ENCODE measurements at places on chromosomes 7 and 10.

- no peaks in the 10 kb centered on the region for H3K4me1 ChIP-seq
- H3K27ac ChIP-seq, result no peak overlapping the region
- H3K4me3 ChIP-seq, result no peak overlapping the region
- H3K36me3 ChIP-seq, result no peaks in the 10 kb centered on the region
Measured at GRCh38 chr10:96846395-96846794, 14.3 kb downstream of the LCOR start.

DNA sequence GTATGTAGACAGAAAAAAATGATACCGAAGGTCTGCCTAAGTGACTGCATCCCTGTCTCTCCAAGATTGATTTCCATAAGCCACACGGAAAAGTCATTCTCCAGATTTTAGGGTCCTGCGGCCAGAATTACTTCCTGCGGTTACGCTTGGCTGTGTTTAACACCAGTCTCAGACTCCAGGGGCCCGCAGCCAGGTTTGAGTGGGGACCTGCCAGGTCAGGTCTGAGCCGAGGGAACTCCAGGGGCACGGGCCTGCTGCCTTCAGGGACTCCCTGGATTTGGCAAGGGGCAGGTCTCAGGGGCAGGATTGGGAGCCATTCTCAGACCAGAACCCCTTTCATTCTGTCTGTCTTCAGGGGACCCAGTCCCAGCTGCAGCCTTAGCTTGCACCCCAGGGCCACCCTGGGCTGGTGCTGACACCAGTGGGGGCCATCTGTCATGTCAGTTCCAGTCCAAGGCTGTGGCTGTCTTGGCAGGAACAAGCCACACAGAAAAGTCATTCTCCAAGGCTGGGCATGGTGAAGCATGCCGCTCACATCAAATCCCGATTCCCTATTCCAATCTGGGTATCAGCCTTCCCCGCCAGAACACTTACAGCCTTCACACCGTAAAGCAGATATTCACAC, 39.0 kb downstream of the TMEM120A start:
- DNase-seq, result no peak
- peaks cover 4% of the 10 kb centered on the region for H3K4me1 ChIP-seq
- no peaks in the 10 kb centered on the region for H3K27me3 ChIP-seq
- peaks cover 7% of the 10 kb centered on the region for H3K36me3 ChIP-seq
- no peak overlapping the region for H3K4me3 ChIP-seq
- no peak overlapping the region for H3K27ac ChIP-seq

GRCh38 chr7:1407892-1408291, 51.4 kb downstream of the MICALL2 start:
- no peaks in the 10 kb centered on the region for H3K4me1 ChIP-seq
- peaks cover 8% of the 10 kb centered on the region for H3K27me3 ChIP-seq
- no peaks in the 10 kb centered on the region for H3K36me3 ChIP-seq
- DNase-seq, result no peak
- no peak overlapping the region for H3K27ac ChIP-seq
- H3K4me3 ChIP-seq, result no peak overlapping the region

DNA sequence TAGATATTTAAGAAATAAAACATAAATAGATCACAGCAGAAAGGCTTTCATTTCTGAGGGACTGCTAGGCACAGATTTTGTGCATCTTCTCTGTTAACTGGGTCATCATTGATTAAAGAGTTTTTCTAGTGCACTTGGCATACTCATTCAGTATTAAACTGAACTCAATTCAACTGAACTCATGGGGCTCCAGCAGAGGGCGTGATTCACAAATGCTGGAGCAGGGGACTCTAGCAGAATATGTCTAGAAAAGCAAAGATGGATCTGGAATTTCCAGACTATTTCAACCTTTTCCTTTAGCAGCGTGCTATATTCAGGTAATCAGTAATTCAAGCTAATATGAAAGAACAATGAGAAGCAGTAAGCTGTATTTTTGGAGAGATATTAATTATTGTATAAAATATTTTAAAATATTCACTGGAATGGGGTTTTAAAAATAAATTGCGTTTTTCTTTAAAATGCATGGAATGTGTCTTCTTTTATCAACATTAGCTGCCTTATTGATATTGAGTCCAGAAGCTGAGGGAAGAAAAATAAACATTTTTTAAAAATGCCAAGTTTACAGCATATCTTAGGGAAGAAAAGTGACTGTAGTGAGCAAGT, 296.8 kb upstream of the CACNA2D1 start:
- H3K36me3 ChIP-seq, result no peaks in the 10 kb centered on the region
- H3K27ac ChIP-seq, result no peak overlapping the region

GRCh38 chr7:33904681-33905388, 504 bp upstream of the BMPER start:
- no peaks in the 10 kb centered on the region for H3K36me3 ChIP-seq
- H3K27me3 ChIP-seq, result no peaks in the 10 kb centered on the region
- DNase-seq, result peak; percentile 88
- H3K4me3 ChIP-seq, result peak overlapping the region; percentile 32
- H3K27ac ChIP-seq, result peak overlapping the region; percentile 63

DNA sequence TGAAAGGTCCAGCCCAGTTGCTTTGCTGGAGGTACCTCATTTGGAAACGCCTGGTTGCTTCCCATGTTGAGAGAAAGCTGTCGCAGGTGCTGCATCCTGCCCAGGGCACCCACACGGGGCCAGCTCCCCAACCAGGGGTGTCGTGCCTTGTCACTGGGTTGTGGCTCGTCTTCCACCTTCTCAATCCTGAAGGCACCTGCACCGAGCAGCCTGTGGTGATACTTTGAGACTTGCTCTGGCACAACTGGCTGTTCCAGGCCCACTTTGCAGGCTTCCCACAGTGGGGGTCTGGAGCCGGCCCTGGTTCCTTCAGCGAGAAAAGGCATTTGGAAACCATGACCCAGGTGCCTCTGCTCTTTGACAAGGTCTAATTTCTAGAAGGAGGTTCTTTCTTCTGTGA, 197.3 kb upstream of the PPP2R2D start:
- no peak overlapping the region for H3K27ac ChIP-seq
- H3K36me3 ChIP-seq, result no peaks in the 10 kb centered on the region
- H3K4me1 ChIP-seq, result no peaks in the 10 kb centered on the region

DNA sequence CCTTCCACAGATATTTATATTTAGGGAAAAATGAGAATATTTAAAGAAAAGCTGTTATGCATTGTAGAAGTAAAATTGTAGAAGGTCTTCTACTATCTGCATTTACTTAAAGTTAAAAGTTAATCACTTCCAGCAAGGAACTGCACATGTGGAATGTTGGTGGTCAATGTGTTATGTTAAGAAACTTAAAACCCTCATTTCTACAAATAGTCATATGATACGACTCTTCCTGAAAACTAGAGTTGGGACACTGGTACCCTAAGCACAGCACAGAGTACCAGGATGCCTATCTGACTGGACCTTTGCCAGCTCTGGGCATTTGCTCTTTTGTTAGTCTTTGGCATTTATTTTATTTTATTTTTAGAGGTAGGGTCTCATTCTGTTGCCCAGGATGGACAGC, 524.2 kb upstream of the GALNT17 start:
- no peaks in the 10 kb centered on the region for H3K4me1 ChIP-seq
- H3K27me3 ChIP-seq, result no peaks in the 10 kb centered on the region
- no peak overlapping the region for H3K27ac ChIP-seq
- no peak overlapping the region for H3K4me3 ChIP-seq
- no peak for DNase-seq

- no peaks in the 10 kb centered on the region for H3K36me3 ChIP-seq
- DNase-seq, result peak; percentile 70
- no peak overlapping the region for H3K27ac ChIP-seq
Measured at GRCh38 chr7:4103352-4104091, 578.6 kb upstream of the FOXK1 start.

DNA sequence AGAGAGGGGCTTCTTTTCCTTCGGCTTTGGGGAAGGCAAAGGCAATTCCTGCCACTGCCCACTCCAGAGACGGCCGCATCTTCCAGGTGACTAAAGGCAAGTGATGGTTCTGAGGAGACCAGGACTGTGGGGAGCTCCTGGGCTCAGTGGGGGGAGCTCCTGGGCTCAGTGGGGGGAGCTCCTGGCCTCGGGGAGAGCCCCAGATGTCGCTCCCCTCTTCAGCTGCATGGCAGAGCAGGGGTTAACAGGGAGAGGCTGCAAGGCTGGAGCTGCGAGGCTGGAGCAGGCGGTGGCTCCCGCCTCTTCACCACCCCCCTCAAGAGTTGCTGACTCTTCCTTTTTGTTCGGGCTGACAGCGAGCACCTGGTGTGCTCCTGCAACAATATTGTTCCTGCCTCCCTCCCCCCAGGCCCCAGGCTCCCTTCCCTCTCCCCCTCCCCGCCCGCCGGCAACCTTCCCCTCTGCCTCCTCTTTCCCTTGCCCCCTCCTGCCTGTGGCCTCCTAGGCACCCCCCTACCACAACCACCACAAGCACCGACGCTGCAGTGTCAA, 56.3 kb upstream of the LBX1 start:
- no peak overlapping the region for H3K27ac ChIP-seq
- H3K4me1 ChIP-seq, result peaks cover 17% of the 10 kb centered on the region
- H3K4me3 ChIP-seq, result no peak overlapping the region
- peaks cover 37% of the 10 kb centered on the region for H3K27me3 ChIP-seq

DNA sequence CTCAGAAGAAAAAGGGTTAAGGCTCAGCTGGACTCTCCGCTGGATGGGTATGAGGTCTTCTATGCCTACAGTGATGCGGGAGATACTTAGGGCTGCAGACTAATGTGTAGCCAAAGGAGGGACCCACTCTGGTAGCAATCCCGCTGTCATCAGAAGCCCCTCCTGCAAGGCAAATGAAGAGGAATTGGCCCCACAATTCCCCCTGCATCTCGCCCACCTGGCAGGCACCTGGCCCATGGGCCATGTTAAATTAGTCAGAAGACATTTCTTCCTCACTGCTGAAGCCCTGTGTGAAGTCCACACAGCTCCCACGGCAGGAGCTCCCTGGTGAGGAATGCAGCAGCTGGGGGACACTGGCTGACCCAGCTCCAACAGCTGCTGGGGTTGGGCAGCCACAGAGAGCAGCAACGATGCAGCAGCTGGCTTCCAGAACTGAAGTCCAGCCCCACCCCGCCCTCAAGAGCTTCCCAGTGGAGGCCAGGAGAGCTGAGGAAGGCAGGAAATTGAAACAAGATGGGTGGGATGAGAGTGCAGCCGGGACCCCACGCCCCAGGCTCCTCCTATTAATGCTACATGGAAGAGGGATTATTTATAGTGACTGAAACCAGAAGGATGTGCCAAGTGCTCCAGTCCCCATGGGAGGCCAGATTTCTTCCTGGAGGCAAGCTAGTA, 5.5 kb downstream of the VSTM4 start:
- H3K4me3 ChIP-seq, result no peak overlapping the region
- H3K36me3 ChIP-seq, result no peaks in the 10 kb centered on the region
- H3K27me3 ChIP-seq, result no peaks in the 10 kb centered on the region
- no peak overlapping the region for H3K27ac ChIP-seq
- DNase-seq, result no peak

GRCh38 chr10:126939706-126940105, 34.5 kb downstream of the DOCK1 start:
- no peak overlapping the region for H3K4me3 ChIP-seq
- no peaks in the 10 kb centered on the region for H3K27me3 ChIP-seq
- no peaks in the 10 kb centered on the region for H3K4me1 ChIP-seq
- H3K36me3 ChIP-seq, result no peaks in the 10 kb centered on the region

- DNase-seq, result no peak
- H3K4me3 ChIP-seq, result no peak overlapping the region
- no peak overlapping the region for H3K27ac ChIP-seq
Measured at GRCh38 chr10:7027913-7028808, 382.7 kb downstream of the SFMBT2 start.

DNA sequence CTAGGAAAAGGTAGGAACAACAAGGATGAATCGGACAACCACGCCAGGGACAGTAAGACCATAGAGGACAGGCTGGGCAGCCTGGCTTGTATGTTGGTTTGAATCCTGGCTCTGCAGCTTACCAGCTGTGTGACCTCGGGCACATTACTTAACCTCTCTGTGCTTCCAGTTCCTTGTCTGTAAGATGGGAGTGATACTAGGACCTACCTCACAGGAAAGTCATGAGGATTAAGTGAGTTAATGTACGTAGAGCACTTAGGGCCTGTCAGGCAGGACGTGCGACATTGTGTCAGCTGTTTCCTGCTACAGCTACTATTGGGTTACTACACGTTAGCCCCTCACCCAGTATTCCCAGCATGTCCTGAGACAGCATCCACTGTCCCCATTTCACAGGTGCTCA, 32.1 kb downstream of the PLAC9 start:
- no peak for DNase-seq
- H3K27me3 ChIP-seq, result no peaks in the 10 kb centered on the region
- H3K4me1 ChIP-seq, result no peaks in the 10 kb centered on the region
- H3K4me3 ChIP-seq, result no peak overlapping the region
- H3K36me3 ChIP-seq, result no peaks in the 10 kb centered on the region

- H3K27me3 ChIP-seq, result no peaks in the 10 kb centered on the region
- no peaks in the 10 kb centered on the region for H3K36me3 ChIP-seq
- DNase-seq, result no peak
- H3K4me1 ChIP-seq, result no peaks in the 10 kb centered on the region
- no peak overlapping the region for H3K27ac ChIP-seq
- H3K4me3 ChIP-seq, result no peak overlapping the region
Measured at GRCh38 chr7:130868139-130868538, 134.1 kb upstream of the KLF14 start.

DNA sequence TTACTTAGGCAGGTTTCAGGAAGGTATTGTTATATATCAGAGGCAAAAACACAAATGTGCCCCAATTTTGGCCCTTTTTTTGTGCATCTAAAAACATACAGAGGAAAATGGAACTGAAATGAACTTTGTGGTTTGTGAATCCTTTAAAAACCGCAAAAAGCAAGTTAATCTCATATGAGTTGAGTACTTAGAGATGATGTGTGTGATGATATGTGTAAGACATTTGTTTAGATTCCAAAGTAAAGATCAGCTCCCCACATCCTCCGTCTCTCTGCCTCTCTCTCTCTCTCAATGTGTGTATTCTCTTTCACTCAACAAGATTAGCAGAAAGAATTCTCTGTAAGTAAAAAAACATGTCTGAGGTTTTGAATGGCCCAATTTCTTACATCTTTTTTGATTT, 201.9 kb downstream of the MALRD1 start:
- no peak for DNase-seq
- H3K4me1 ChIP-seq, result no peaks in the 10 kb centered on the region
- no peak overlapping the region for H3K4me3 ChIP-seq
- H3K27ac ChIP-seq, result no peak overlapping the region
- H3K36me3 ChIP-seq, result no peaks in the 10 kb centered on the region

DNA sequence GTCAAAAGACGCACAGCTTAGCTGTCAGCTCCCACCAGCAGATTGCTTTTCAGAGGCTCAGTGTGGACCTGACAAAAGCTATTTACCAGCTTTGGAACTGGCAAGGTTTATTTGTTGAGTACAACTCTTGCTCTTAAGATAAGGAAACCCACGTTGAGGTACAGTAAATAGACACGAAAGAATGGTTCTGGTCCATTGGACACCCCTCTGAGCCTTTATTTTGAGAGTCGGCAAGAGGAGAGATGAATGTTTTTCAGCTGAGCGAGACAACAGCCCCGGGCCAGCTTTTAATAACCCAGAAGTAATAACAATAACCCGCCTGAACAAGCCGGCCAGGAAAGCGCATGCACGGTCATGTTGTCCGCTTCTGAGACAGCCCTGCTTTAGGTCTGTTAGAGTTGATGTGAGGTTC, 49.0 kb downstream of the WNT2 start:
- H3K27me3 ChIP-seq, result no peaks in the 10 kb centered on the region
- H3K4me1 ChIP-seq, result no peaks in the 10 kb centered on the region
- H3K36me3 ChIP-seq, result no peaks in the 10 kb centered on the region
- no peak overlapping the region for H3K27ac ChIP-seq
- H3K4me3 ChIP-seq, result no peak overlapping the region

GRCh38 chr7:75867390-75867717, 11.5 kb upstream of the RHBDD2 start:
- DNase-seq, result no peak
- no peaks in the 10 kb centered on the region for H3K27me3 ChIP-seq
- no peaks in the 10 kb centered on the region for H3K4me1 ChIP-seq
- no peaks in the 10 kb centered on the region for H3K36me3 ChIP-seq
- H3K4me3 ChIP-seq, result no peak overlapping the region

Data from mesendoderm (in vitro differentiated cells).